ENCODE measurements at places on chromosomes 12 and 14.

DNA sequence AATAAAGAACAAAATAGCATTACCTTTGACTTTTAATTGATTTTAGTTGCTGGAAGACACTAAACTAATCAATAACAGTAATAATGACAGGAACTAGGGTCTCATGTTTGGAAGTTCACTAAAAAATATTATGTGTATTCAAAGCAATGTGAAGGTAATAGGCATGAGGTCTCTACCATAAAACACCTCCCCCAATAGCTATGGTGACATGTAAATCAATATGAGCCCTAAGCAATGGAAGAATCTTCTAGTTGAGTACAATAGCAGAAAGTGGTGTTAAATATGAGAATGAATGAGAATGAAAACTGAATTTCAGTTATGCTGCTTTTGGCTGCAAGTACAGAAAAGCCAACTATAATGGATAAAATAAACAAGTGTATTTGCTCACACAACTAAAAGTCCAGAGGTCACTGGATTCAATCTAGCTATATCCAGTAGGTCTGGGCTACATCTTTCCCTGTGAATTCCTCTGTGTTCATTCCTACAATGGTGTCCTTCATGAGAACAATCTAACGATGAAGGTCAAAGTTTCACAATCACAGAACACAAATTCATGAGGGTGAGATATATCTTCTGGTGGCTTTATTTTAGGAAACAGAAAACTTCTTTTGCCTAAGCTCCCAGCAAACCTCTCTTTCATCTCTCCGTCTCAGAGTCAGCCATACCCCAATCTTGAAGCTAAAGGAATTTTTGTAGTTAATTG lies 728.0 kb downstream of the FSCB start:
- DNase-seq: no peak

GRCh38 chr14:105144666-105145380 lies 23.8 kb downstream of the JAG2 start:
- DNase-seq: no peak

DNA sequence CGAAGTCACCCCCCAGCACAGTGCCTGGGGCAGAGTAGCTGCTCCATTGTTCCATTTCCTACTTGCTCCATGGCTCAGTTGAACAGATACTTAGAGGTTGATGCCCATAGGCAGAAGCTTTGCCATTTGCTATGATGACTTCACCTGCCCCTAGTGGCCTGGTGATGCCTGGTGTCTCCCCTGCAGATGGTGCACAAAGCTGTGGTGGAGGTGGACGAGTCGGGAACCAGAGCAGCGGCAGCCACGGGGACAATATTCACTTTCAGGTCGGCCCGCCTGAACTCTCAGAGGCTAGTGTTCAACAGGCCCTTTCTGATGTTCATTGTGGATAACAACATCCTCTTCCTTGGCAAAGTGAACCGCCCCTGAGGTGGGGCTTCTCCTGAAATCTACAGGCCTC lies 10.6 kb downstream of the SERPINA5 start:
- DNase-seq: no peak

DNA sequence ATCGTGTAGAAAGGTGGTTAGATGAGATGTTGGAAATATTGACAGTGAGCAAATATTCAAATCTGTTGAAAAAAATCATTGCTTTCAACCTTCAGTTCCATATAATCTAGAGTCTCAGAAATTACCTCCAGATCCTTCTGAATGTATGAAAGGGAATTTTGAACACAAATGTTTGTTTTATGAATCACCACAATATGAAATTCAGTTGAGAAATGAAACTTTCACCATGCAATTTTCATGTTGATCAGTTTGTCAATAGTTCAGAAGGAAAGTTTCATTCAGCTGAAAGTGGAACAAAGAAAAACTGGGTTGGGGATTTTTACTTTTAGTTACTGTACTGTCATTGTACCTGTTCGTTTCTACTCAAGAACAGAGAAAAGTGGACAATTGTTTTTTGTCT lies 953.6 kb downstream of the SLC6A15 start:
- DNase-seq: no peak

DNA sequence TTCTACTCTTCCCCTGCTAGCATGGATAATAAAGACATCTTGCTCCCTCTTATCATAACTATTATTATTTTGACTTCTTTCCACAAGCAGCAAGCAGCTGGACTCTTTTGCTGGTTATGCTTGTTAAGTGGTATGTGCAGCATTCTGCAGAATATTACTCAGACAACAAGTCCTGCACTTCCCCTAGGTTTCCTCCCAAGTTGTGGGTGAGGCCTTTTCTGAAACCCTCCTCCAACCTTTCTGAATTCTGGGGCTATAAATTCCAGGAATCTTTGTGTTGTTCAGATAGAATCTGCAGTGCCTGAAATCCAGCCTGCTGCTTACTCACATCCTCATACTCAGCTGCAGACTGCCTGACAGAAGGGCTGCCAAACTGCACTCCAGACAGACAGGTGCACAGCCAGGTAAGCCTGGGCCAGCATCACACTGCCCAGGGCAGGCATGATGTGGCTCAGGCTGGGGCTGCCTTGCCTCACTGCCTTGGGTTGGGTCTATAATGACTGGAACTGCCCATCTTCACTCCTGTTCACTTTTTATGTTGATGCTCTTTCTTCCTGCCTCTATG lies 6.2 kb upstream of the DHRS2 start:
- DNase-seq: no peak

DNA sequence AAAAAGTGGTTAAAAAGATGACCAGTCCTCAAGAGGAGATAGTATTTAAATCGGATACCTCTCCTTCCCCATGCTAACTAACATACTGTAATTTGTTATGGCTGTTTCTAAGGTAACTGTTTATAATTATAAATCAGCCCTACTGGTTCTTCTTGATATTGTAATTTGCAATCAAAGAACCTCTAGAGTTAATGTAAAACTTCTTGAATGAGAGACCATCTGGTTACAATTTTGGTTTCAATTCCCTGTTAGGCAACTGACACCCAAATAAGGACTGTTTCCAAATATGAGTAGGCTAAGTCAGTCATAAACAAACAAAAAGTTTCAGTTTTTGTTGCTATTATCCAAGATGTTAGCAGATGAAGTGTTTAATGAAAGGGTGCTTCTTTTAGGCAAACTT lies 120.2 kb upstream of the DNM1L start:
- no peak for DNase-seq

GRCh38 chr14:56796259-56796658 lies 14.0 kb downstream of the OTX2 start:
- no peak for DNase-seq

DNA sequence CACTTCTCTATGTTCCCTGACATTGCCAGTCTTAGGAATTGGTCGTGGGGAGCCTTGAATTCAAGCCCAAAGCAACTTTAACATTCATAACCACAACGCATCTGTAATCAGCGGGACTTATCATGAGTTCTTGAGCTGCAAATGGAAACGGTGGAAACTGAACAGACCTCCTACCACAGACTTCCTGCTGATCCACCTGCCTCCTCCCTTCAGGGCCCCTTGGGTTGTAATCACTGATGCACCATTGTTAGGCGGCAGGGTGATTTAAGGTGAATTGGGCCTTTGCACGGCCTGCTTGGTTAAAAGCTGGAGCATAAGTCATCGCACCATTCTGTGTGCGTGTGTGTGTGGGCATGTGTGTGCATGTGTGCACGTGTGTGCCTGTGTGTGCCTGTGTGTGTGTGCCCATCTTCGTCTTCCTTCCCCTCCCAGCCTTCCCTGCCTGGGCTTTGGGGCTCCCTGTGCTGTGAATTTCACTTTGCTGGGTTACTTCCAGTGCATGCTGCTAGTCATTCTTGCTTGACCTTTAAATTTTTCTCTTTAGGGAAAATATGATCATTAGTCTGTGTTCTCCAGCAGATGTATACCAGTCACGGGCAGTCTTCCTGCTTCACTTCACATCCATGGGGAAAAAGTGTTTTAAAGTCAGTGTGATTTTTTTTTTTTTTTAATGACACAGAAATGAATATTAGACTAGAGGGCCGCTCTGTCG lies 29.1 kb downstream of the CHST11 start:
- DNase-seq: no peak

DNA sequence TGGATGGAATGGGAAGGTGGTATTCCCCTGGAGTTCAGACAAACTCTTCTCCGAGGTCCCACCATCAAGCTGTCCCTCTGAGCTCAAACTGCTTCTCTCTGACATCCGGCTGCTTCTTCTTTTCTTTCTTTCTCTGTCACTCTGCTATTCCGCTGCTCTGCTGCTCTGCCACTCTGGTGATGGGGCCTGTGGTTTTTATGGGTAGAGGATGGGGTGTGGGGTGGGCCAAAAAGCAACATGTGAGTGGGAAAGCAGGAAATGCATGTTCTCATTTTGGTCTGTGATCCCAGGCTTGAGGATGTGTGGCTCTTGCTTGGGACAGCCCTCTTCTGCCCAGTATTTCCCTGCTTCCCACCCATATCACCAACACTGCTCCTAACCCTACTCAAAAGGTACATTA lies 30.6 kb downstream of the CLECL1 start:
- DNase-seq: no peak

GRCh38 chr14:75628816-75629215 lies 31.9 kb downstream of the ERG28 start:
- DNase-seq: no peak

DNA sequence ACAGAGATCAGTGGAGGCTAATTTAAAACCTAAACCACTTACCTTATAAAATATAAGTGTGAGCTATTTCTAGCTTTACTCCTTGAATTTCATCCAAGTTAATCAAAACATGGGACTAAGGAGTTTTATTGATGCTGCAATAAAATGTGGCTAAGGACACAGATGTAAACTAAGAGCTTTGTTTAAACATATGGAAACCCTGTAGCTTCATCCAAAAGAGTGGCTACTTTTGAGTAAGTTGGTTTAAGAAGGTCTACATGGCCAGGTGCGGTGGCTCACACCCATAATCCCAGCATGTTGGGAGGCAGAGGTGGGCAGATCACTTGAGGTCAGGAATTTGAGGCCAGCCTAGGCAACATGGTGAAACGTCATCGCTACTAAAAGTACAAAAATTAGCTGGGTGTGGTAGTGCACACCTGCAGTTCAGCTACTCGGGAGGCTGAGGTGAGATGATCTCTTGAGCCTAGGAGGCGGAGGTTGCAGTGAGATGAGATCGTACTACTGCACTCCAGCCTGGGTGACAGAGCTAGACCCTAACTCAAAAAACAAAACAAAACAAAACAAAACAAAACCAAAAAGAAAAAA lies 40.4 kb downstream of the TCHP start:
- no peak for DNase-seq

GRCh38 chr12:113835896-113836295 lies 130.2 kb downstream of the RBM19 start:
- DNase-seq: no peak

GRCh38 chr14:96502621-96503305 lies 581 bp downstream of the PAPOLA start:
- DNase-seq: peak; percentile 59

- DNase-seq: no peak
Observed at GRCh38 chr14:50763382-50764007, 67.5 kb downstream of the NIN start.

GRCh38 chr14:68470361-68470760 lies 322.5 kb downstream of the ZFP36L1 start:
- DNase-seq: no peak

DNA sequence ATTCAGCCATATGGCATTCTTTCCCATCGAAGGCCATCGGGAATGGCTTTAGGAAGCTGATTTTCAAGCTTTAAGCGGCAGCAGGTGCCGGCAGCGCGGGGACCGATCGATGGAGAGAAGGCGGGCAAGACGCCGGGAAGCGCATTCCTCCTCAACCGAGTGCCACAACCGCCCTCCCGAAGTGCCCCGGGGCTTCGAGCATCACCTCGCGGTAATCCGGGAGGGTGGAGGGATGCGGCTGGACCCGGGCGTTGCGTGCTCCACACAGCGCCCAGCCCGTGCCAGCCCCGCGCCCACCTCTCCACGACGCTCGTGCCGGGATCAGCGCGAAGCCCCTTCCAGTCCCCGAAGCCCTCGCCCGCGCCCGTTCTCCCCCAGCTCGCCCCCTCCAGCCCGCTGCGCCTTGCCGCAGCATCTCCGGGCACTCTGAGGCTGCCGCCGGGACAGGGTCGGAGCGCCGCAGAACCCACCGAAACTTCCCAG lies 3.2 kb downstream of the USP44 start:
- peak; percentile 38 for DNase-seq

- DNase-seq: no peak
Observed at GRCh38 chr14:99476864-99477263, 3.8 kb downstream of the SETD3 start.

GRCh38 chr12:54025499-54026405 lies 2.5 kb upstream of the HOXC6 start:
- no peak for DNase-seq

All from activated CD4-positive, CD25-positive, alpha-beta regulatory T cell treated with anti-CD3 and anti-CD28 coated beads, Interleukin-2, amount 50 U/mL, for 72 hours (primary cell).